NCI-H1092 (cell line): ENCODE measurements at places on chromosomes 3 and 15.
A peak's percentile ranks its signal among the peaks of the same experiment; 100 is the strongest.

GRCh38 chr15:74790080-74790916, 8.4 kb downstream of the CSK start:
- DNase-seq = no peak

- no peak for DNase-seq
Measured at GRCh38 chr3:65996589-65996988, 42.1 kb downstream of the MAGI1 start.

DNA sequence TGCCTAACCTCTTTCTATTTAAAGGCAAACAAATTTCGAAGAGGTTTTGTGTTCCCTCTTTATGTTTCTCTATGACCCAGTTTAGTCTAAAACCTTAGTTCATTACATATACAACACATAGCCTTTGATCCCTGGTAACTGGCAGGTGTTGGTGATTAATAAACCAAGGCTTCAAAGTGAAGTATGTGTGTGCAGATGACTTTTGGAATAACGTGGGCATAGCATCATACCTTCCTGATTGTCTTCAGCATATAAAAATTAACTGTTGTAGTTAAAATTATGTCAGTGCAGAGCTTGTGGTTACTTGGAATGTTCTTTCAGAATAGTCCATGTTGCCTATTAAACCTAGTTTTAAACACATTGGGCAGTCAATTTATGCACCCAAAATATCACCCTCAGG, 608.3 kb downstream of the ROBO2 start:
- no peak for DNase-seq

- DNase-seq = no peak
Measured at GRCh38 chr3:198071602-198072287, 111.7 kb downstream of the LMLN start.

- DNase-seq = no peak
Measured at GRCh38 chr3:52086976-52087663, 30.7 kb upstream of the DUSP7 start.

DNA sequence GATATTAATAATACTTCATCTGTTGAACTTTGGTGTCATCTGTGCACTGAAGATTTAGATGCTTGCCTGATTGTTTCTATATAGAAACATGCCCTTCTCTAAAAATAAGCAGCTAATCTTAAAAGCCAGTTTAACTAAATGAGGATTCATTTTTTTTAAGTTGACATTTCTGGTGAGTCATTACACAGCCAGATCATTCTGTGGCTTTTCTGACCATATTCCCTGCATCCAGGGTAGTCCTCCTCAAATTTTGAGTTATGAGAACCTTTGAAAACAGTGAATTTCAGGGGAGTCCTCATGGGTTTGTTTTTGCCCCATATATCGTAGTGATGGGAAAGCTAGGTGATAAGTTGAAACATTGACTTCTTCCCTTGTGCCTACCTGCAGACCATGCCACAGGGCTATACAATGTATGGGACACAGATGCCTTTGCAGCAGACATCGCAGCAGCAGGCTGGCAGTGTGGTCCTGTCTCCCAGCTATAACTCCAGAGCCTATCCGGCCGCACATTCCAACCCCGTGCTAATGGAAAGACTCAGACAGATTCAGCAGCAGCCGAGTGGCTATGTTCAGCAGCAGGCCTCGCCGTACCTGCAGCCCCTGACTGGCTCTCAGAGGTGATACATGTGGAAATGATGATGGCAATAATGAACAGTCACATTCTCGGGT, 26.5 kb upstream of the P2RY12 start:
- no peak for DNase-seq

DNA sequence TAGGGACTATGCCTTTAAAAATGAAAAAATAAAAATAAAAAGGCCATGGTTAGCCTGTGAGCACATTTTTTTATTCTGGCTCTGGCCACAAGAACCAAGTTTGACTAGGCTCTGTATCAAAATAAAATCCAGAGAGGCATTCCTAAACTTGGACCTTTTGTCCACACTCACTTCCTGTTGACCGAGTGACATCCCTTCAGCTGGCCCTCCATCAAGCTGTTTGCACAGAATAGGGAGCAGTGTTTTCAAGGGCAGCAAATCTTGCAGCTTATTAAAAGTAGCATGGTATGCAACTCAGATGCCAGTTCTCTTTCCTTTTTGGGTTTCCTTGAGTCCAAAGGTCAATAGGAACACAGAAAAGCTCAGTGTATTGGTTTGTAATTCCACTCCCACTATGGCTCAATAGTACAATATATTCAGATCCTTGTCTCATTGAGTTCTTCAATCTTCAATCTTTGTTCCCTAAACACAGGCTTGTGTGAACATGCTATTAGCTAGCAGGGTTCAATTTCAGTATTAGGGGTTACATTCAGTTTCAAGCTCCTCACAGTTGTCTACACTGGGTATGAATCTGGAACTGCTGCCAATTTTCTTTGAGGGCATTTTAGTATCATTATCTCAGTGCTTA, 244.5 kb downstream of the RBMS3 start:
- peak; percentile 1 for DNase-seq

DNA sequence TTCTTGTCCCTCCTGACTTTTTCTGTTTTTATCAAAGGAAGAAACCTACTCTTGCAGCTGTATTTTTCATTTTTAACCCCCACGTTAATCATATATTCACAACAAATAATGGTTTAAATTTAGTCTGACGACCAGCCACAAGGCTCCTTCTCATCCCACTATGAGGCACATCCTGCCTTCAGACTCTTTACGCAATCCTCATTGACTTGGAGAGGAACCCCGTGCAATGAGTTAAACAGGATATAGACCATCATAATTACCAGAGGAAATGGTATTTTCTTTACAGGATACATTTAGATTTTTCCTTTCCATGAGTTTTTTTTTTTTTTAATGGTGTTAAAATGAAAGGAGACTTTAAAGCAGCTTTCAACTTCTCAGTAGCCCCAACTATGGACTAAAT, 68.5 kb downstream of the WWTR1 start:
- no peak for DNase-seq

- no peak for DNase-seq
Measured at GRCh38 chr3:17133632-17134545, 249.1 kb downstream of the PLCL2 start.

- peak; percentile 52 for DNase-seq
Measured at GRCh38 chr15:75785771-75786574, 57.3 kb upstream of the UBE2Q2 start.

- no peak for DNase-seq
Measured at GRCh38 chr3:123789160-123789559, 95.0 kb downstream of the MYLK start.

- DNase-seq = no peak
Measured at GRCh38 chr15:95457520-95457919, 873.0 kb upstream of the NR2F2 start.

- DNase-seq = no peak
Measured at GRCh38 chr15:71526060-71526820, 284.1 kb upstream of the NR2E3 start.

DNA sequence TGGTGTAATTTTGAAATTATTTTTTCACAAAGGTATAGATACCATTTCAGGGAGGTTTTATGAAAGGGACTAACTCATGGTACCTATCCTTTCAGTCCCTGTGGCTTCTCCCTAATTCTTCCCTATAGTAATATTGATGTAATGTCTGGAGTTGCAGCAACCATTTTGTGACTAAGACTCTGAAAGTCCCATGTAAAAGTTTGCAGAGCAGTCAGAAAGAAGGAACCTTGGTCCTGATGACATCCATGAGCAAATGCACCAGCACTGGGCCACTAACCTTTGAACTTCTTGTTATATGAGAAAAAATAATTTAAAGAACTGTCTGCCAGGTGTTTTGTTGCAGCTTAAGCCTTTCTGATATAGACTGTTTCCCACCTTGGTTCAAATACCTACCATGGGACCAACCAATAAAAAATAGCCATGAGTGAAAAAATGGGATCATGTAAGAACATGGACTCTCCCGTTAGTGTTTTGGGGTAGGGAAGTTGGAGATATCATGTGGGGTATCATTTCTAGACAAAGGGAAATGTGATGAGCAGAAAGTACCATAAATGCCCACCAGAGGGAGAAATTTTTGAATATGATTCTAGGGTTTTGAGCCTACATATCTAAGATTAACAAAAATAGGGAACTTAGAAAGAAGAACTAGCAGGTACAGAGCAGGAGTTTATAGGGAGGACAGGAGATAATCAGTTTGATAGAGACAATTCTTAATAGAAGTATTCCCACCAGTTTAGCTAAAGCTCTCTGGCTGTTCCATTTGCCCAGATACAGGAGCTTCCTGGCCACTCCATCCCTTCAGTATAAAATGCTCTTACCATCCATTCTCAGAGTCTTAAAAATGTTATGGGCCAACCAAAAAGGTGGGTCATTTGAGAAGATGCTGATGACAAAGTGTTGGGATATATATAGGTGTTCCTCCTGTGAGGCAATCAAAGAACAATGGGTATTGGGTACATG, 3.4 kb upstream of the CPOX start:
- DNase-seq = no peak

- peak; percentile 37 for DNase-seq
Measured at GRCh38 chr15:59997070-59997701, 6.9 kb upstream of the FOXB1 start.

- no peak for DNase-seq
Measured at GRCh38 chr3:171789759-171790505, 20.4 kb downstream of the PLD1 start.

GRCh38 chr3:189978753-189979152, 141.9 kb downstream of the P3H2 start:
- no peak for DNase-seq

- DNase-seq = no peak
Measured at GRCh38 chr15:33158366-33158765, 36.1 kb downstream of the FMN1 start.

GRCh38 chr15:64774037-64774628, 1.3 kb downstream of the RBPMS2 start:
- DNase-seq = no peak

- DNase-seq = no peak
Measured at GRCh38 chr3:9231471-9231870, 18.0 kb downstream of the SRGAP3 start.

GRCh38 chr3:12962292-12962691, 110.9 kb downstream of the IQSEC1 start:
- DNase-seq = peak; percentile 5

DNA sequence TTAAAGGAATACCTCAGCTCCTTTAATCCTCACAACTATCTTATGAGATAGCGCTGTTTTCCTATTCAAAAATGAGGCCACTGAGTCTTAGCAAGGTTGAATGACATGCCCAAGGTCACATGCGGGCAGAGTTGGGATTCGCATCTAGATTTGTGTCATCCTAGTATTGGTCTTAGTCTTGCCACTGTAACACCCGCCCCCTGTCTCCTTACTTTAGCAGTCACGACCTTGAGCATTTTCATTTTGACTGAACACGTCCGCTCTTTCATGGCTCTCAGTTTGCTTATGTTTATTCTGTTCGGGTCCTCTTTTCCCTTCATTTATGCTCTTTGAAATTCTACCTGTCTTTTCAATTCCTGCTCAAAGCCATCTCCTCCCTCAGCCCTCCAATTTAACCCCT, 112.5 kb upstream of the CADPS start:
- DNase-seq = no peak

DNA sequence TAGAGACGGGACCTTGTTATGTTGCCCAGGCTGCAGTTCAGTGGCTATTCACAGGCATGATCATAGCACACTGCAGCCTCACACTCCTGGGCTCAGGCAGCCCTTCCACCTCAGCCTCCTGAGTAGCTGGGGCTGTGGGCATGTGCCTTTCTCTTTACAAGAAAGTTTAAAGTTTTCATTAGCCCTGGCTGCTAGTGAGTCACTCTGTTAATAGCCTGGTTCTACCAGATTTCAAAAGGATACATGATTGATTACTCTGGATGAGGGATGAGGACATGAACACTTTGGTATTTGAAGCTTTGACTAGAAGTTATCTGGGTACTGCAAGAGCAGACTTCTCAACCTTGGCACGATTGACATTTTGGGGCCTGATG, 95.1 kb downstream of the DHX36 start:
- DNase-seq = no peak

DNA sequence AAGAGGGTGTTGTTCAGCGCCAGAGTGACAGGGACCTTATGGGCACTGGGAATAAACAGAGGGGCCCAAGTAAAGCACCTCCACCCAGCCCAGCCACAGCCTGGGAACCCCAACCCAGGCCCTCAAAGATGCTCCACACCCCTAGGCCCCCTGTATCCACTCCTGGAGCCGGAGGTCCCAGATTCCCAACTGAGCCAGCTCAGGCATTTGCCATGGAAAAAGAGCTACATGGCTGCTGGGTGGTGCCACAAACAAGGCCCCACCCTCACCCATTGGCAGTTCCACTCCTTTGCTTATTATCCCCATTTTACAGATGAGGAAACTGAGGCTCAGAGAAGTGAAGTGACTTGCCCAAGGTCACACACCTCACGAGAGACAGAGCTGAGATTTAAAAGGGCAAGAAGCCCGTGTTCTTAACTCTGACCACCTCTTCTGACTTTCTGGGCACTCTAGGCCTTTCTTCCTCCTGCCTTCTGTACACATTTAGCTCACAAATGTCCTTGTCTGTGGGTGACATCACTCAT, 16.9 kb downstream of the ANPEP start:
- no peak for DNase-seq

- DNase-seq = no peak
Measured at GRCh38 chr15:76298986-76299385, 12.3 kb downstream of the ETFA start.

DNA sequence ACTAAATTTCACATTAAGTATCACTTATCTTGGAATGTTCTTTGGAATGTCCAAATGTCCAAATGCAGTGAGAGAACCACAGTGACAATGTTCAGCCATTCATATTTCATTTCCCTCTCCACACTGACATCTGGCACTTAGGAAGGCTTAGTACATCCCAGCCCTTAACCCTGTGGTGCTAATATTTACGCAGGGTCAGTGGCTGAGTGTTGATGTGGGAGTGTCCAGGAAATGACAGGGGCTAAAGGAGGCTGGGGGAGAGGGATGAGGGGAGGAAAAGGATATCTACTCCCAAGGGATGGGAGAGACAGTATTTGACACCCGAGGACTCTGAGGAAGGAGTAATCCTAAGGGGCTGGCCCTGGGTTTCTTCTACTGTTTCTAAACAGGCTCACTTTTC, 14.1 kb upstream of the CCR4 start:
- no peak for DNase-seq

- DNase-seq = no peak
Measured at GRCh38 chr15:45064386-45064785, 41.4 kb downstream of the SORD start.

DNA sequence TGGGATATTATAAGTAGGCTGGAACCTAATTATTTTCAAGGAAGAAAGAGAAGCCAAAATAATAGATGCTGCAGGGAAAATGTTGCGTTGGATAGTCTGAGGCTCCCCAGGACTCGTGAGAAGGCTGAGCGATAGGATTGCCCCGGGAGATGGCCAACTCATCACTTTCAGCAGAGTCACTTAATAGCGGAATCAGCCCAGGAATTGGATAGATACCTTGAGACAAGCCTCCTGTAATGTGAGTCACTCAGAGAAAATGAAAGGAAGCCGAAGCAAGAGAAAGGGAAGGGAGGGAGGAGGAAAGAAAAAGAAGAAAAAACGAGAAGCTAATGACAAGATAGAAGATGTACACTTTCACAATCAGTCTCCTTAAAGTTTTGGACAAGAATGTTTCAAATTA, 94.3 kb downstream of the SQOR start:
- no peak for DNase-seq

GRCh38 chr15:63203451-63204090, 14.2 kb downstream of the RAB8B start:
- DNase-seq = no peak

- no peak for DNase-seq
Measured at GRCh38 chr15:93070551-93071296, 18.3 kb downstream of the RGMA start.
